ENCODE measurements at places on chromosomes 11 and 22.

- DNase-seq, result no peak
These were observed 2.8 kb downstream of the DUSP8 start for GRCh38 chr11:1569251-1569780.

GRCh38 chr11:20536784-20537183 lies 62.6 kb upstream of the SLC6A5 start:
- no peak for DNase-seq

GRCh38 chr11:45885274-45885920 lies at the start of gene MAPK8IP1:
TSS of gene MAPK8IP1 (plus strand) at chr11:45885651. CDS start at chr11:45885821, 170 bp downstream.
- peak; percentile 94 for DNase-seq

GRCh38 chr11:88806410-88806809 lies 259.4 kb downstream of the GRM5 start:
- no peak for DNase-seq

DNA sequence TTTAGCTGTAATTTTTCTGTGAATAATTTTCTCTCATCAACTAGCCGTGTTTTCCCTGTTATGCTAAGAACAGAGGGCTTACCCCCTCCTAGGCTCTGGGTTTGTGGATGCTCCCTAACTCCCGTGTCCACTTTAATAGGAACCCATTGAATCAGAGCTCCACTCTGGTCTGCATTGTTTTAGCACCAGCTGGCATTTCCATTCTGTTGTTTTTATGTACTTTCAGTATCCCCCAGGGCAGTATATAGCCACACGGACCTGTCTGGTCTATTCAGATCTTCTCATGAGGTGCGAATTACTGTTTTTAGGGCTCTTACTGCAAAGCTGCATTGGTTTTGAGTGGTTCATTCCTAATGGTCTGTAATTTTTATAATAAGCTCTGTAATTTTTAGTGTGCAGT lies 16.0 kb downstream of the POLD3 start:
- DNase-seq, result no peak

DNA sequence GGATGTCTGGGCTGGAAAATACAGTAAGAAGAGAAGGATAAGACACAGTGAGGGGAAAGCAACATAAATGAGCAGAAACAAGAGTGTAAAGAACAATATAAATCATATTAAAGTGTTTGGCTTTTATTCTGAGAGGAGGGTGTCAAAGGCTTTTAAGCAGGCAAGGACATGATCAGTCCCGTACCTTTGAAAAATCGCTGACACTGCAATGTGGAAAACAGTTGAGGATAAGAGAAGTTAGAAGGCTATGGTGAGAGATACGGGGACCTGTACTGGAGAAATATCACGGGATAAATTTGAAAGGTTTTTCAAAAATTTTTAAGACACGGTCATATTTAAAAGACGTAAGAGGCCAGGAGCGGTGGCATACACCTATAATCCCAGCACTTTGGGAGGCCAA lies 30.3 kb downstream of the CDON start:
- DNase-seq, result no peak

GRCh38 chr11:115774756-115775155 lies 270.5 kb upstream of the CADM1 start:
- DNase-seq, result no peak

GRCh38 chr11:57146301-57146700 lies 35.5 kb upstream of the LRRC55 start:
- no peak for DNase-seq

DNA sequence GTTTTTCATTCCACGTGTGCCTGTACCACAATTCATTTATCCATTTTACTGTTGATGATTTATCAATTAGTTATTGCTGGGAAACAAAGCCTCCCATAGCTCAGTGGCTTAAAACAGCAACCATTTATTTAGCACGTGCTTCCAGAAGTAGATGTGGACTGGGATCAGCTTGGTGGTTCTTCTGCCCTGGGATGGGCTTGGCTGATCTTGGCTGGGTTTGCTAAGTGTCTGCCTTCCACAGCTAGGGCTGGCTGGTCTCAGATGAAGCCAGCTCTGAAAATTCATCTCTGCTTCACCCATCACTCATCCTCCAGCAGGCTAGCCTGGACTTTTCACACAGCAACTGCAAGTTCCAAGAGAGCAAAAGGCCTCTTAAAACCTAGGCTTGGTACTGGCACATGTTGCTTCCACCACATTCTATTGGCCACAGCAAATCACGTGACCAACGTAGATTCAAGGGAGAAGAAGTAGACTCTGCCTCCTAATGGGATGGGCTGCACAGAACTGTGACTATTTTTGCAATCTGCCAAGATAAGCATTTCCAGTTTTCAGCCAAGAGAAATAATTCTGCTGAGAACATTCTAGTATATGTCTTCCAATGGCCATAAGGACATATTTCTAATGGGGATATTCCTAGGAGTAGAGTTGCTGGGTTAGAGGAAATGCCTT lies 124.9 kb downstream of the MN1 start:
- no peak for DNase-seq

DNA sequence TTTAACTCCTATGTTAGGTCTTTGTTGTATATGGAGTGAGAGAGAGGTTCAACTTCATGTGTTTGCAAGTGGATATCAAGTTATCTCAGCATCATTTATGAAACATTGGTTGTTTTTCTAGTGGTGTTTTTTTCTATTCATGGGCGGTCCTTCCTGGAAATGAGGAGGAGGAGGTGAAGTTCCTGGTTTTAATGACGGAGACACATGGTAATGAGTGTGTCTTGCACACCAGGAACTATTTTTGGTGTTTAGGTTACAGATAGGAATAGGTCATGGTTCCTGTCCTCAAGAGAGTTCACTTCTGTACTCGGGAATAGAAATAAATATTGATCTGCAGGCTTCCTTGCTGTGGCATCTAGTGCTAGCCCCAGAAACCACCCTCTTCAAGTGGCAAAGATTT lies 74.9 kb downstream of the JAM3 start:
- no peak for DNase-seq

DNA sequence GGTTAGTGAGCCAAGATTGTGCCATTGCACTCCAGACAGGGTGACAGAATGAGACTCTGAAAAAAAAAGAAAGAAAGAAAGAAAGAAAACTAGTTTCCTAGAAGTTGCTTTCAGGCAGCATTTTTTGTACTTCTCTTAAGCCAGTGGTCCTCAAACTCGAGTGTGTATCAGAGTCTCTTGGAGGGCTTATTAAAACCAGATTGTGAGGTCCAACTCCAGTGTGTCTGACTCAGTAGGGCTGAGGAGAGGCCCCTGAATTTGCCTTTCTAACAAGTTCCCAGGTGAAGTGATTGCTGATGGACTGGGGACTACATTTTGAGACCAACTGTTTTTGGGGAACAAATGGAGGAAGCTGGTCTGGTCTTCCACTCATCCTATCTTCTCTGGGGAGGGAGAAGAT lies 57.5 kb upstream of the VSTM5 start:
- DNase-seq, result no peak

DNA sequence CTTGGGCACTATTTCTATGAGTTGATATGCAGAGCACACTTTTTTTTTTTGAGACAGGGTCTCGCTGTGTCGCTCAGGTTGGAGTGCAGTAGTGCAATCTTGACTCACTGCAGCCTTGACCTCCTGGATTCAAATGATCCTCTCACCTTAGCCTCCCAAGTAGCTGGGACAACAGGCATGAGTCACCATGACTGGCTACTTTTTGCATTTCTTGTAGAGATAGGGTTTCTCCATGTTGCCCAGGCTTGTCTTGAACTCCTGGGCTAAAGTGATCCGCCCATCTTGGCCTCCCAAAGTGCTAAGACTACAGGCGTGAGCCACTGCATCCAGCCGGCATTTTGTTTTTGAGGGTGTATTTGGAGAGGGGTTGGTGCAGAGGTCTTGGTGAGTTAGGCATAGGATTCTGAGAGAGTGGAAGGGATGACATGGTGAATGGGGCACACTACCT lies 29.9 kb upstream of the MTCH2 start:
- DNase-seq, result no peak

- DNase-seq, result no peak
These were observed 256.8 kb upstream of the B3GAT1 start for GRCh38 chr11:134668796-134669195.

DNA sequence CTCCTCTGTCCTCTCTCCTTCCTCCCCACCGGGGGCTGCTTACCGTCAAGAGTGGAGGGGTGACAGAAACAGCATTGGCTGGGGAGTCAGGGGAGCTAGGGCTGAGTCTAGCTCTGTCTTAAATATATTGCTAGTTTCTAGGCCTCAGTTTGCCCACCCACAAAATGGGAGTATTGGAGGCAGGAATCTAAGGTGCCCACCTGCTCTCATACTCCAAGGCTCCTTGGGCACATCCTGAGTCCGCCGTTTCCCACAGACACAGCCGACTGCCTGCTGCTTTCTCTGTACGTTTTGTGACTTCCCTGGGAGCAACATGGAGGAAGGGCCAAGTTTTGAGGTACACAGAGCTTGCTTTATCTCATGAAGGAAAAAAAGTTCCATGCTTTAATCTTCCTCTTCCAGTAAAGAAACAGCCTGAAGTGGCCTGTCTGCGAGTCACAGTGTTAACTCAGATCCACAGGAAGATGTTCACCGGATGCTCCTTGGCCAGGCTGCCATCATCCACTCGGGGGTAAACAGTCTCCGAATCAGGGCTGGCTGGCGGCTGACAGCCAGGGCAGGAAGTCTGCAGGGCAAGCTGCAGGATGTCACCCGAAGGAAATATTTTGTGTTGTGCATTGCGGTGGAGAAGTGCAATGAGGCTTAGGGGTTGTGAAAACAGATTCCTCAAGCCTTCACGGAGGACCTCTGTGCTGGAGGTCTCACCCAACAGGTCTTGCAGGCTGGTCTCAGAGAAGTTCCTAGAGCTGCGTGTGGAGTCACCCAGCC lies 11.0 kb upstream of the CERK start:
- DNase-seq, result no peak

GRCh38 chr11:126328938-126329643 lies 25.2 kb downstream of the DCPS start:
- DNase-seq, result no peak

- no peak for DNase-seq
These were observed 61.3 kb upstream of the ANO1 start for GRCh38 chr11:70016666-70017367.

DNA sequence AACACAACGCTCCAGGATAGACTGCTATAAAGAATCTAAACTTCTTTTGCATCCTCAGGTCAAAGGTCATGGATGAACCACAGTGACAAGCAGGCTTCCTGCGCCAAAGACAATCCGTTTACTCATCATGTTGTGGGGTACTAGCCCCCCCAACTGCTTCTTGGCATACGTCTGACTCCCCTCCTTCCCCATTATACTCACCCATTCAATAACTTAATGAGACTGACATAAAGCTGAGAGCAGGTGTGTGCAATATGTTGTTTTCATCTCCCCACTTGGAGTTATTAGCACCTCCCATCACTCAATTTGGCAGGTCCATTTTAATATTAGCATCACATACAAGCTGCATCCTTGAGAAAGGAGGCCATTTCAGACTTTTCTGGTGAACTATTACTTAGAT lies 157.1 kb downstream of the CADM1 start:
- DNase-seq, result no peak

DNA sequence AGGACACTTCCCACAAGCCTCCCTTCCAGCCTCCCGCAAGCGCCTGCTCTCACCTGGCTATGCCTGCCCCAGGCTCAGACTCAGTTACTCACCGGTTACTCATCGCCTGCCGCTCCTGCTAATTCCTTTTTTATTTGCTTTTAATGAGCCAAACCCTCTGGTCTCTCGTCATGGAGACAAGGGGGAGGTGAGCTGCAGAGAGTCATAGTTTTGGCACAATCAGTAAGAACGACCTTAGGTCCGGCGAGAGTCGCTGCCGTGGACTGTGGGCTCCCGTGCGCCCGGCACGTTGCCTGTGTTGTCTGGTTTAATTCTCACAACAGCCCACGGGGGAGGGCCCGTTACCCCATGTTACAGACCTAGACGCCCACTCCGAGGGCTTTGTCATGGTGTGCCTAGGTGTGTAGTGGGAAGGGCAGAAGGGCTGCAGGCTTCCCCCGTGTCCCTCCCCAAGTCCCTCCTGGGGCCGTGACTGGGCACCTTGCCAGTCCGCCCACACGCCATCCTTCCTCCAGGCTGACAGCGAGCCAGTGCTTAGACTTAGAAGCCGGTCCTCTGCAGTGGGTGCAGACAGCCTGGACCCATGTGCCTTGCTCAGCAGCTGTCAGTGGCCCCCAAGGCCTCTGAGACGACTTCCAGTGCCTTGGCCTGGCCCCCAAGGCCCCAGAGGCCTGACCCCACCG lies 42.2 kb downstream of the WNT7B start:
- no peak for DNase-seq

GRCh38 chr11:121110871-121111724 lies 10.1 kb downstream of the TECTA start:
- no peak for DNase-seq

GRCh38 chr11:103055221-103055890 lies 36.6 kb downstream of the DCUN1D5 start:
- peak; percentile 61 for DNase-seq

GRCh38 chr11:129436573-129436972 lies 60.9 kb downstream of the BARX2 start:
- DNase-seq, result no peak

- no peak for DNase-seq
These were observed 49.2 kb downstream of the KREMEN1 start for GRCh38 chr22:29122041-29122440.

- DNase-seq, result peak; percentile 81
These were observed 20.6 kb upstream of the PLEKHB1 start for GRCh38 chr11:73625696-73626318.

DNA sequence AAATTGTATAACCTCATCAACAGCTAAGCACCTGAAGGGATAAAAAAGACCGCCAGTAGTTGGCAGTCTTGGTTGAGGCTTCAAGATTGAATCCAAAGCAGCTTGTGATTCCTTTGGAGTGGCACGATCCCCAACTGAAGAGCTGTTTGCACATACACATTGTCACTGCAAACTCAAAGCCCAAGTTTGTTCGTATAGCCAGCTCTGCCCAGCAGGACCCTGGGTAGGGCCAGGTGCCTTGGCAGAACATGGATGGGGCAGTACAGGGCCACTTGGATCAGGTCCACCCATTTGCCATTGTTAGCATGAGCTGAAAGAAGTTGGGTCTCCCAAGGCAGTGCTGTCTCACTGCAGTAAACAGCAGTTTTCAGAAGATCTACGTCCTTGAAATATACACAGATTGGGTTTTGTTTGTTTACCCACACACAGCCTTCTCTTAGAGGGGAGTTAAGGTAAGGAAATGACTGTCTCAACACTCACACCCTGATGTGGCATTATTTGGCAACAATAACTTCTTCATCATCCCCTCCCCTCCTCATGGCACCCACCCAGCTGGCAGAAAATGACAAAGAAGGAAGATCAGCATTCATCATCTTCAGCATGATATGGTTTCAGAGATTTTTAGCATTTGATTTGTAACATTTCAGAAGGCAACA lies 132.9 kb downstream of the COMMD9 start:
- no peak for DNase-seq

DNA sequence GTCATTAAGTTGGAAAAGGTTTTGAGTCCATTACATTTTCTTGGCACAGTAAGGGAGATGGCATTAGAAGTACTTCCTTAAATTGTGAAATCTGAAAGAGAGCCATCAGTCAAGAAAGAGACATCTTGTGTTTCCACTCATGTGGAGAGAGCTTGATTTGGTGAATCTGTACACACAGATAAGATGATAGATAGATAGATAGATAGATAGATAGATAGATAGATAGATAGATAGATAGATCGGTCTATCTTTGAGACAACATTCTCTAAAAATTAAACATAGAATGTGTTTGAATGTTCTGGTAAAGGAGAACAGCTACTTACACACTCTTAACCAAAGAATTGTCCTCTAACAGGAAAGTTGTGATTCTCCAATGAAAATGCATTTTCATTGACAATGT lies 76.2 kb downstream of the TTC17 start:
- no peak for DNase-seq

Measured in neural progenitor cell (in vitro differentiated cells).